Ovary (tissue), 10 donors: ENCODE measurements at places on chromosomes 5 and 9. TPM values are rescaled to one million over a fixed set of nuclear protein-coding genes. Genes with fewer than 3 reads are reported as not detected.

DNA sequence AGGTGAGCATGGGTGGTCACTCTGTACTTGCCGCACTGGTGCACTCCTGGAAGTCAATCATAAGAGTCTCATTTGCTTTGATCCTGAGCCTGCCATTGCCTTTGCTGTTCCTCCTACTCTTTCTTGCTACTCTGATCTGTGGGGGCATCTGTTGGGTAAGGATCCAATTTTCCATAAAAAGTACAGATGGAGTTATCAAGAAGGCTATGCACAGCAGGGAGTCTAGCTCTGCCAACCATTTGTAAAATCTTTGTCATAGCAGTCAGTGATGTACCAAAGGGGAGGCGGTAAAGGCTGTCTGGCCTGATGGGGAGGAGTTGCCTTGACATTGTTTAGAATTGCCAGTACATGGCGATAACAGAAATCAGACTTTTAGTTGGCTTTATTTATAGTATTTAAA is 109.0 kb upstream of the PLPPR1 start:
- no peak for DNase-seq

The GCNT4 gene
- 0.95 TPM for total RNA-seq

The CORO2A gene
- total RNA-seq = 3.7 TPM

GRCh38 chr5:154372661-154373060 is 73.1 kb upstream of the SAP30L start:
- DNase-seq = no peak

The PCDHB5 gene
- 7.3 TPM for total RNA-seq

GRCh38 chr5:159273923-159274322 is 10.8 kb downstream of the UBLCP1 start:
- no peak for DNase-seq

DNA sequence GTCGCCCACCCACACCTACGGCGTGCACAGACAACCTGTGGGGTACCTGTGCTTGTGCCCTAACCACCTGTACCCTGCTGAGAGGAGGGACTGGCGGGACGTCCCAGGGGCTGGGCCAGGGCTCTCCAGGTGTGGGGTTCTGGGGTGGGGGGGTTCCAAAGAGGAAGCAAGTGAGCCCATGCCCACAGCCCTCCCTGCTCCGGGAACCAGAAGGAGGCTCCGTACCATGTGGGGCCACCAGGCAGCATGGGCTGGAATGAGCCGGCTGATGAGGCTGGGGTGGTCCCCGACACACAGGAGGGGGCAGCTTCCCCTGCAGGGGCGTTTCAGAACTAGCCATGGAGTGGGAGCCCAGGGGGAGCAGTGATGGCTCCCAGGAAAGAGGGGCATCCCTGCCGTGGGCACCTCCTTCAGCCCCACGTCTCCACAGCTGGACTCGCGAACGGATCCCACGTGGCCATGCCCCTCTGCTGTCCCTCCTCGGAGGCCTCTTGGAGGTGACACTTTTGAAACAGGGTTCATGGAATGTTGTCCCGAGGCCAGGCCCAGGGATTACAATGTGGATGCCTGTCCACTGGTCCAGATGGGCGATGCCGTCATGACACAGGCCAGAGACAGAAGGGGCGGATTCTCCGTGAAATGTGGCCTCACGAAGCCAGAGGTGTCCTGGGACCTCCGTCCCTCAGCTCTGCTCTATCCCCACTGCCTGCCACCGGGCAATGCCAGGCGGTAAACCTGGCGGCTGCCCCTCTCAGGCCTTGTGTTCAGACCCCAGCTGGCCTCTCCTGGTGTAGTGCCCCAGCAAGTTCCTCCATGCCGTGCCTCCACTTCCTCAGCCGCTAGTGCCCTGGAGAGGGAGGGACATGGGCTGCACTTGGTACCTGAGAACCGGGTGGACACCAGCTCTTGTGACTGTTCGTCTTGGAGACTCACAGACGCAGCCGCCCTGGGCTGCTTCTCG is 33.6 kb upstream of the IRX4 start:
- DNase-seq = no peak

GRCh38 chr9:123361086-123361730 is 5.2 kb downstream of the CRB2 start:
- no peak for DNase-seq

DNA sequence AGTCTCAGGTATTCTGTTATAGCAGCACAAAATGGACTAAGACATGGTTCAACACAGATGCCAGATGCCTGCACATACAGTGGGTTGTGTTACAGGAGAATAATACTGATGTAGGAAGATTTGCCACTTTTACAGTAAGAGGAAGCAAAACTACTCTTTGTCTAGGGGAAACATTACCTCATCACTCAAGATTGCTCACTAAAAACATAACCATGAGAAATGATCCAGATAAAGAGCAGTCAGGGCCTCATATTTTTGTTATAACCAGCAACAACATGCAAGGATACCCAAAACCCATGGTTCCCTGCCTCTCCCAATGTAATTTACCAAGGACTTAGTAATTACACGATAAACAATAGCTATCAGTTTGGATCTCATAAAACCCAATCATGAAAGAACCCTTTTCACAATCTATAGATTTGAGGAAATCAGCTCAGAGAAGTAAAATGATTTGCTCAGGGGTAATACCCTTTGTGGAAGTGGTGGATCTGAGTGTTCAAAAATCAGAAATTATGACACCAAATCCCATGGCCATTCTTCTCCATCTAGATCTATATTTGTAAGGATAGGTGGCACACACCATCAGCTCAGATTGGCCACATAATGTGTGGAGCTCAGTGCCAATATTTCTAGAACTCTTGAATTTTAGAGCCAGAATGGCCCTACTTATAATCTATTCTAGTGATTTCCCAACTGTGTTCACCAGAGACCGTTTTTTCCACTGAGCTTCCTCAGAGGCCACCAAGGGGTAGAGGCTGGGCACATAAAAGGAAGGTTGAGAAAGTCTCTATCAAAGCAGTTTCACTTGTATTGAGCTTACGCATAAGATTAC is 27.8 kb downstream of the DPYSL3 start:
- DNase-seq = no peak

The MZB1 gene
- 1.5 TPM for total RNA-seq

DNA sequence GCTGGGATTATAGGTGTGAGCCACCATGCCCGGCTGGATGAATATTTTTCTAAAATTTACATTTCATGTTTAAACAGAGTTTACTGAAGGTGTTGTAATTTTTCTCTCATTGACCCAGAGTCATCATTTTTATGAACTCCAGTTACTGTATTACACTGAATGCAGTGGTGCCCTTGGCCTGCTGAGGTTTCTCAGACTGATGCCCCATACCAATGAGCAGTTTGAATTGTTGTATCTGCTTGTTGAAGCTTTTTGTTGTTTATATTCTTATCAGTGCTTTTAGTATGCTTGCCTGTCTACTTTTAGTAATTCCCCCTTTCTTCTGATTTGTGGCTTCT is 29.9 kb downstream of the NFX1 start:
- no peak for DNase-seq
